ENCODE measurements at places on chromosomes 1 and 21.

- DNase-seq = no peak
Measured at GRCh38 chr1:168865850-168866620, 137.0 kb upstream of the DPT start.

- no peak for DNase-seq
Measured at GRCh38 chr1:39615086-39615673, 24.3 kb downstream of the HEYL start.

GRCh38 chr1:98121646-98122045 is 200.8 kb upstream of the DPYD start:
- peak; percentile 36 for DNase-seq

DNA sequence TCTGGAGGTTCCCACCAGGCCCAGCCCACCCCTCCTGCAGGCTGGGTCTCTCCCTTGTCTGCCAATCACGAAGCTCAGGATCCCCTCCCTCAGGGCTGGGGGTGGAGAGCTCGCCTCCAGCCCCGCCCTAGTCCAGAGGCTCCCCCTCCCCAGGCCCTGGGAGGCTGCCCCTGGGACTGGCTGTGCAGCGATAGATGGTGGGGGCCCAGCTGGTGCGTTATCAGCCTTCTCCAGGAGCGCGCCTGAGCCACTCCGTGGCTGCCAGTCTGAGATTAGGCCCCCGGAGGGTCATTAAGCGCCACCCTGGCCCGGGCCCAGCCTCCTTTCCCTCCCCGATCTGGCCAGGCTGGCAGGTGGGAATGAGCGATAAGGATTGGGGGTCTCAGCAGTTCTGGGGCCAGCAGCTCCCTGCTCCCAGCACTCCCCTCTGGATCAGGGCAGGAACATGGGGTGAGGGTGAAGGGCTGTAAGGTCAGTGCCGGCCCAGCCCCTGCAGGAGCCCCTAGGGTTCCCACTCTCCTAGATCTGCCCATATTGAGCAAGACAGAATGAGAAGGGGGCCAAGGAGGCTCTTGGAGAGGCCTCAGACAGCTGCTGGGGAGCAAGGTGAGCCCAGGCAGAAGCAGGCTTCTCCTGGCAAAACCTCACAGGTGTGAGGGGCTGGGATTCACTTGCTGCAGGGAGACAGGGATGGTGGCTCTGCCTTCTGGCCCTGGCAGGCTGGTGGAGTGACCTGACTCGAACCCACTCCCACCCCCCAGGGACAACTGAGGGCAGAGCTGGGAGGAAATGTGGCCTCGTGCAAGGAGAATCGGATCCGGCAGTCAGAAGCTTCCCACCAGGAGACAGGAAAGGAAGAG is 8.5 kb downstream of the PDZK1IP1 start:
- no peak for DNase-seq

GRCh38 chr1:176073524-176074157 is 133.4 kb downstream of the COP1 start:
- peak; percentile 78 for DNase-seq

Data from fibroblast of lung (primary cell).